ENCODE measurements at places on chromosomes 5 and 9.

DNA sequence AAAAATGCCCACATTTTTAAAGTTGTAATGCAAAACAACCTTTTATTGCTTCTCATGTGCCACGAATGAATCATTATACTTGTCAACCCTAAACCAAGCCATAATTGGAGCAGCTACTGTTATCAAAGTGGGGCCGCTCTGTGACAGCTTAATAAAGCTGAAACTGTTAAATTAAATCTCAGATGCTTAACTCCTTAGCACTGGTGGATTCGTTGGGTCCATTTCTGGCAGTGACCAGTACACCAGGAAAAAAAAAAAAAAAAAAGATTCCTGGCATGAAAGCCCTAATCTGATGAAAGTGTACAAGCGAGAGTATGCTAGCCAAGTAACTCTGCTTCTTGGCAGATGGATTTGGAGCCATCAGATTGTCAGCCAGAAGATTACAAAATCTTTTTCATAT is 164.8 kb downstream of the ZSWIM6 start:
- no peak for DNase-seq

- DNase-seq = no peak
Observed at GRCh38 chr9:125739436-125739835, 7.7 kb upstream of the PBX3 start.

GRCh38 chr5:56467176-56467717 is 234.1 kb upstream of the ANKRD55 start:
- DNase-seq = no peak

DNA sequence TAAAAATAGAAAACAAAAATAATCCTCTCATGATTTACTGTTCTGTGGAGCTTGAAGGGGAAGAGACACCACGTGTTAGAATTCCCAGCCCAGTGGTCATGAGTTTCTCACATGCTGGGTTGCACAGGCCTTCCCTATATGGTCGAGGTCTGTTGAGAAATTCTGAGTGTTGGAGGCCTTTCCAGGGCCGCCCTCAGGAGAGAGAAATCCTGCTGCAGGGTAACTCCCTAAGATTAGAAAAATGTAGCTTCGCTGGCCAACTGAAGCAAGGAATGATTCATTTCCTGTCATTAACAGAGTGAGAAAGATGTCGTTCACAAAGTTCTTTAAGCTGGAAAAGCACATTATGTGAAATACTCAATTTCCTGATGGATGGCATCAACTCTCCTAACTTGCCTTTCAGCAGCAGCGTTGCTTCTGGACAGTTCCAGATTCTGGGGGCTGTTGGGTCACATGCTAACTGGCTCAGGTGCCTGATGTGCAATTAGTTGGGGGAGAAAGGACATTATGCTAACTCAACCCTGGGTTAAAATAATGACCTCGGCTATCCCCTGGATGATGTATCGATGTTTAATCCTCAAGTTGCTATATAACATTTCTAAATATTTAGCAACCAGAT is 104.8 kb upstream of the CD180 start:
- DNase-seq = no peak

GRCh38 chr5:15440434-15440833 is 59.5 kb upstream of the FBXL7 start:
- no peak for DNase-seq

- no peak for DNase-seq
Observed at GRCh38 chr9:129077236-129077635, 3.7 kb upstream of the DOLPP1 start.
